ENCODE measurements at places on chromosomes 2 and 18.
A peak's percentile ranks its signal among the peaks of the same experiment; 100 is the strongest.

- peak; percentile 1 for DNase-seq
Measured at GRCh38 chr2:76953733-76954347, 568.3 kb downstream of the LRRTM4 start.

- no peak for DNase-seq
Measured at GRCh38 chr2:156852681-156853080, 404.8 kb upstream of the GALNT5 start.

DNA sequence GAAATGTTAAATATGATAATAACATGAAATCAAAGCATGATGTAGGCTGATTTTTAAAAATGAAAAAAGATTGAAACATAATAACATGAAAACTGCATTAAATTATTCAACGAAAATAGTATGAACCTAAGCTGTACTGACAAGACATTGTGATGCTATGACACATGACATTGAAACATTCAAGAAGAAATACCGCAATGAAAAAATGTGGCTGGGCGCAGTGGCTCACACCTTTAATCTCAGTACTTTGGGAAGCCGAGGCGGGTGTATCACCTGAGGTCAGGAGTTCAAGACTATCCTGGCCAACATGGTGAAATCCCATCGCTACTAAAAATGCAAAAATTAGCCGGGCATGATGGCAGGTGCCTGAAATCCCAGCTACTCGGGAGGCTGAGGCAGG, 14.6 kb downstream of the CXCR1 start:
- no peak for DNase-seq

GRCh38 chr2:127453013-127453391, 34.8 kb downstream of the PROC start:
- DNase-seq, result no peak

- peak; percentile 85 for DNase-seq
Measured at GRCh38 chr2:46850742-46851141, 64.9 kb downstream of the MCFD2 start.

DNA sequence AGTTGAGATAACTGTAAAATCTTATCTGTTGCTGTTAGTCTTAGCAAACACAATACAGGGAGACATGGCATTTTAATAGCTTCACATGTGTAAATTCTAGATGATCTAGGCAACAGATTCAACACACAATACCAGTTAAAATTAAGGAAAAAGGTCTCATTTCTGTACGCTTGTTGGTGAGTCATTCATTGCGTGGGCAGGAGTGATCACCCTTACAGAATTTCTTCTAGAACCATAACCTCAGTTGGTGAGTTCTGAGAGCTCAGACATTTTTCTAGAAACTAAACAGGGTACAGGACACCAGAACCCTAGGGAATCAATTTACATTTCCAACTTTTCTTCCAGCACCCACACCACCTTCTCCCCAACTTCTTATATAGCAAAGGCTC, 81.9 kb downstream of the SLC8A1 start:
- no peak for DNase-seq

DNA sequence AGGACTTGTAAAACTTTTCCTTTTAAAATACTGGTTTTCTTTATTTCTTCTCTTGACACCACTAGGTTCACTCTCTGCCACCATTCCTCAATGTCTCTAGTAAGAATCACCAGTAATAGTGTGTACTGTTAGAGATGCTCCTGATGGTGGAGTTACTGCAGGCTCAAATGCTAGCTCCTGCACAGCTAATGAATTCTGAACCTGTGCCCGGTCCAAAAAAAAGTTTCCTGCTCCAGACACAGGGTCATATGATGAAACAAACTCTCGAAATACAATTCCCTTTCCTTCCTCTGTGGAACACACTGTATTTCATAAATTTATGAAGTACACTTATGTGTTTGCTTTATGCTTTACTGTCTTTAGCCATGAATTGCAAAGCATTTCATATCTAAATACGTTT, 19.2 kb downstream of the PMS1 start:
- no peak for DNase-seq

GRCh38 chr2:230939066-230939591, 14.1 kb upstream of the GPR55 start:
- DNase-seq, result no peak

- no peak for DNase-seq
Measured at GRCh38 chr2:60520151-60520876, 33.1 kb downstream of the BCL11A start.

DNA sequence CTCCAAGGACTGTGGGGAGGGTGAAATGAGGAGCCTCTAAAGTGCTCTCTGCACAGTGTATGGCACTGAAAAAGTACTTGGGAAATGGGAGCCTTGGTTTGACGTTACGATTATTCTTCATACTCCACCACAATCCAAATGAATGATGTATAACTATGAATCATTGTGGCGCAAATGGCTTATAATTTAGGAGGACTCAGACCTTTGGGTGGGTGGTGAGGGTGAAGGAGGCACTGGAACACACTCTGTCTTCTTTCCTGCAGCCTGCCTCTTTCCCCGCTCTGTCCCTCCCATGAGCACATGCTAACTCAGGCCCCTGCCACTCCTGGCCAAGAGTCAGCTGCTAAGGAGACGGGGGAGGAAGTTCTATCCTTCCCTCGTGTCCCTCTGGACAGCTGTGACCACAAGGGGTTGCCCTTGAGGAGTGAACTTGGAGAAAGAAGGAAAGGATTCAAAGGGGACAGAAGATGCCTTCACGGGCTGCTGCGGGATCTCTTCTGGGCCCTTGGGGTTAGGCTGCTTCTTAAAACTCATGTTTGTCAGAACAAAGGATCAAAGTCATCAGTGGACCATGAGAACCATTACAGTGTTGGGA, 36.5 kb downstream of the POLR1A start:
- no peak for DNase-seq

GRCh38 chr2:39408351-39409136, 28.5 kb downstream of the MAP4K3 start:
- no peak for DNase-seq

GRCh38 chr2:214019973-214020345, 390.9 kb upstream of the VWC2L start:
- no peak for DNase-seq

All from AG04450 (cell line).